ENCODE measurements at places on chromosomes 3 and 15.

- no peak overlapping the region for H3K4me3 ChIP-seq
- no peak overlapping the region for H3K27ac ChIP-seq
- DNase-seq: no peak
- H3K4me1 ChIP-seq: no peaks in the 10 kb centered on the region
These were observed 333.3 kb upstream of the TPM1 start for GRCh38 chr15:62709261-62709660.

DNA sequence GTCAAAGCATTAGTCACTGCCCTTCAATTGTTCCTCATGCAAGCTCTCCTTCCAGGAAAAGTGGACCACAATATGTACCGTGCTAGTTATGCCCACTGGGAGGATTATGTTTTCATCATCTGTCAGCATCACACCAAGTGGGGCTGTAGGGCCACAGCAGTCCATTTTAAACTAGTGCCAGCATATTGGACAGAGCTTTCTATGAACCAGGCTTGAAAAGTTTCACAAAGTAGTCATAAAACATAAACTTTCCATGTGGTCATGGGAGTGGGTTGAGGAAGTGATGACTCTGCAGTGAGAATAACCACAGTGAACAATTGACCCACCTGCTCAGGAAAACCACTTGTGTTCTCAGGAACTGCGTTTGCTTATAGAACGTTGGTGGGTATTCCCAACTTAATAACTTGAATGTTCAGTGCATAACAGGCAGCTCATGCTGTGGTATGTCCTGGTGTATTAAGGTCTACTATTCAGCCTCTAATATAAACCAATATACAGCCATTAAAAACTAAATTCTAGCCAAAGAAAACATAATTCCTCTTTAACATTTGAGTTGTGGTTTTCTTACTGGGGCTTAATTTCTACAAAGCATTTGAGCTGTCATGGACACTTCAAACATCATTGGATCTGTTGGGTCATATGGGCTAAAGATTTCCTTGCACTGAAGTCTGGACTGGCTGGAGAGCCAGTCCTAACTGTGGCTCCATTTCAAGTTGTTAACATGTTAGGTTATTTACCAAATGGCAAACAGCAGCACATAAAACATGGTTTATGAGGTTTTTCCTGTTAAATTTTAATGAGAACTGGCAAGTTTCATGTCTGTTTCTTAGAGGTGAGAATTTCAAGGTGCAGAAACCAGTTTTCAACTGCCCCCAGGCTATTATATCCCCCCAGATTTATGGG, 274.1 kb downstream of the OTOL1 start:
- no peaks in the 10 kb centered on the region for H3K27me3 ChIP-seq
- no peaks in the 10 kb centered on the region for H3K4me1 ChIP-seq
- H3K4me3 ChIP-seq: no peak overlapping the region
- no peaks in the 10 kb centered on the region for H3K36me3 ChIP-seq

DNA sequence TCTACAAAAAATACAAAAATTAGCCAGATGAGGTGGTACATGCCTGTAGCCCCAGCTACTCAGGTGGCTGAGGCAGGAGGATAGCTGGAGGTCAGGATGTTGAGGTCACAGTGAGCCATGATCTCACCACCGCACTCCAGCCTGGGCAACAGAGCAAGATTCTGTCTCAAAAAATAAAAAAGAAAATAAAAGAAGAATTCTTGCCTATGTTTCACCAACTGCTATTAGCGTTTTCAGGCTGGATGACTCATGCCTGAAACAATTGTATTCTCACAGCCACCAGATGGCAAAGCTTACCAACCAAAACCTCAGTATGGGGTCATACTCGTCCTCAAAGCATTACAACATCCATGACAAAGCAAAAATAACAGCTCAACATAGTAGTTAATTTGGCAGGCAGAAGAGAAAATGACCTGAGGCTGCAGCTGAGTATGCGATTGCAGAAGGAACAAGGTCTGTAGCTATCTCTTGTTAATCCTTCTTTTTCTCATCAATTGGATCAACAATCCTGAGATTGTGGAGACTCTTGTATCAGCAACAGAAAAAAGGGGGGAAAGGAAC, 52.2 kb downstream of the TP53BP1 start:
- no peak overlapping the region for H3K4me3 ChIP-seq
- H3K27me3 ChIP-seq: no peaks in the 10 kb centered on the region
- no peak overlapping the region for H3K27ac ChIP-seq
- peak; percentile 43 for DNase-seq

- H3K36me3 ChIP-seq: no peaks in the 10 kb centered on the region
- H3K4me1 ChIP-seq: no peaks in the 10 kb centered on the region
- no peak for DNase-seq
These were observed 995.3 kb downstream of the OTOL1 start for GRCh38 chr3:162491952-162492351.

- no peak overlapping the region for H3K27ac ChIP-seq
- DNase-seq: no peak
- H3K4me3 ChIP-seq: no peak overlapping the region
- no peaks in the 10 kb centered on the region for H3K27me3 ChIP-seq
- H3K36me3 ChIP-seq: no peaks in the 10 kb centered on the region
- H3K4me1 ChIP-seq: no peaks in the 10 kb centered on the region
These were observed 385.3 kb downstream of the TBC1D5 start for GRCh38 chr3:17357035-17357710.
